H54 (cell line): ENCODE measurements at places on chromosomes 3 and 15.

DNA sequence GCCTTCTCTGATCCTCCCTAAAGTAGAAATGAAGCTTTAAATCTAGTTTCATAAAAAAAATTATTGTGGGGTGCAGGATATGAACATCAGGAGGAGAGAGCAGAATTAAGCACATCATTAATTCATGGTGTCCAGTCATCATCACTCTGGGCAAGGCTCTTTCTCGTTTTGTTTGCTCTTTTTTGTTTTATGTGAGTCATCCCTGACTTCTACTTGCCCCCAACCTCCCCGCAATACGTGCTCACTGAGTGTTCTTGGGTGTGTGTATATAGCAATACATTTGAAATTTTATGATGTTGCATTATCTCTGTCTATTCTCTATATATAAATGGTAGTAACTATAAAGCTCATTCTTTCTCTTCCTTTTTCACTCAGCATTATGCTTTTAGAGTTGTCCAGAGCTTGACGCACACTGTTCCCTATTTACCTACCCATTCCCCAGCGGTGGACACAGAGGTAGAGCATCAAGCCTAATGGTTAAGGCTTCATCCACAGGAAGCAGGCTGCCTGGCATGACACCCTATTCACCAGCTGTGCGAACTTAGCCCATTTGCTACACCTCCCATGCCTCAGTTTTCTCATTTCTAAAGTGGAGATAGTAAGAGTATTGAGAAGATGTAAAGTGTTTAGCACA, 72.3 kb downstream of the CD200R1L start:
- DNase-seq, result no peak

DNA sequence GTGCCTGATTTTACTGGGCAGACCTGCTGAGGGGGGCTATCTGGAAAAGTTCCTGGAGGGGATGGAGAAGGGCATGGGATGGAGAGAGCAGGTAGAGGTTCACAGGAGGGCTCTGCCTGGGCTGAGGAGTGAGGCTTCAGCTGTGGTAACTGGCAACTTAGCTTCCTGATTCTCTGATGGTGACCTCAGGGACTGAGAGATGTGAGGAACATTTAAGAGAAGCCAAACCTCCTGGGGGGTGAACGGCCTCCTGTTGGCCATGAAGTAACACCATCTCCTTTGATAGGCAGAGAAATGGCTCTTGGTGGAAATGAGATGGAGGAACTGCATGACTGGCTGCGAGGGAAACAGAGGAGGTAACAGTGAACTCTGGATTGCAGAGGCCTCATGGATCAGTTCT, 97.3 kb upstream of the ROPN1 start:
- no peak for DNase-seq

GRCh38 chr3:146184241-146185015, 23.4 kb upstream of the PLOD2 start:
- no peak for DNase-seq

DNA sequence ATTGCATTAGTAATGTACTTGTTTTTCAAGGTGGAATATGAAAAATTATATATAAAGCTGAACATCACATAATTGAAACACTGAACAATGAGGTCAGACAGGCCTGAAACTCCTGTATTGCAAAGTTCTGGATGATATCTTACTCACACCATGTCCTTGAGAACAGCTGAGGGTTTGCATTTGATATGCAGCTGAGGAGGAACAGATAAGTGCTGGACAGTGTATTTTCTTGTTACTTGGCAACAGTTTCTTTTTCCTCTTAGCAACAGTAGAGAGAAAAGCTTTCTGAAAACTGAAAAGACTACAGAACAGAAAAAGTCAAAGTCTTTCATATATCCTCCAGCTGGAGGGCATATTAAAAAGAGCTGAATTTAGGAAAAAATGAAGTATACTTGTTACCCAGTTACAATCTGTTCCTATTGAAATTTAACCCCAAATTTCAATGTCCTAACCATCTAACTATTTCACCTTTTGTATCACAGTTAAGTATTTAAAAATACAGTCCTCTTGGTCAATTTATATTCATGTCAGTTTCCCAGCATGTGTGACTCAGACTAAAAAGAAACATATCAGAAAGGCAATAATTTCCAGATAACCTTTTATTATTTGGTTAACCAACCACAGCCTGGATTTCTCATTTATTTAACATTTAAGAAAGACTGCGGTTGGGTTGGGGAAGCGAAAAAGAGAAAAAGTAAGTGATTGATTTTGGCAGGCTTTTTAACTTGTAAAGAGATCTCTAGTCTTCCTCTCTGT, 733.0 kb upstream of the DPPA4 start:
- no peak for DNase-seq

DNA sequence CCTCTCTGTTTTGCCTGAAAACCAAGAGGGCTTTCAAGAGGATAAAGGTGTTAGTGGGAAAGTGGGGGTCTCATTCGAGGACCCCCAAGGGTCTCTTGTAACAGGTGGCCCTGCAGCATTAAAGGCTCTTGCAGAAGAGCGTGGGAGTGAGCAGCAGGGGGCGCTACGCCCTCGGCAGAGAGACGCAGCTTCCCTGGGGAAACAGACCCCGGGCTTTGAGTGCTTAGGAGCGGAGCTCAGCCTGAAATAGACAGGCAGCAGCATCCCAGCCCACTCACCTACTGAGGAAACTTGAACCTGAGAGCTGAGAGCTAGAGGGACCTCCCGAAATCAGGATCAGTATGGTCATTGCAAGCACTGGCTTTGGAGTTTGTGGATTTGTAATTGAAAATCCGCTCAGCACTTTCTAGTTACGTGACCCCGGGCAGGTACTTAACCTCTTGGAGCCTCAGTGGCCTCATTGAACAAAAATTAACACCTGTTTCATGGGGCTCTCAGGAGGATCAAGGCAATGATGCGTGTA, 25.7 kb downstream of the RPLP1 start:
- no peak for DNase-seq
